Left cardiac atrium (tissue), 4 donors: ENCODE measurements at places on chromosomes 16 and 17. TPM values are rescaled to one million over a fixed set of nuclear protein-coding genes. Genes with fewer than 3 reads are reported as not detected.

- DNase-seq: peak; percentile 76
Measured at GRCh38 chr17:67759355-67760171, 41.8 kb downstream of the NOL11 start.

DNA sequence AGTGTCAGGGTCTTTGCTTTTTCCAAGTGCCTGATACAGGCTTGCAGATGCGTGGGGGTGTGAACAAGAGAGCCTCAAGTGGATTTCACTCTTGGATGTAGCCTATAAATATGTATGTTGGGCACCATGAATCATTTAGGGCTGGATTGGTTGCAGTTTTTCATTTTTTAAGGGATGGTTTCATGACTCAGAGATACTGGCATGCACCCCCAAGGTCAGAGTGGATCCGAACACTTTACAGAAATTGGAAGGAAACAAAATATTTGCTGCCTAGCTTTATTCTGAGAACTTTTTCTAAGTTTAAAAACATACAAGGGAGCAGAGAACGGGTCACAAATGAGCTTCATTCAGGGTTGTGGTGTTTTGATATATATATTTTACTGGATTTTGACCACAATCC lies 436.8 kb upstream of the ERCC4 start:
- DNase-seq: no peak

DNA sequence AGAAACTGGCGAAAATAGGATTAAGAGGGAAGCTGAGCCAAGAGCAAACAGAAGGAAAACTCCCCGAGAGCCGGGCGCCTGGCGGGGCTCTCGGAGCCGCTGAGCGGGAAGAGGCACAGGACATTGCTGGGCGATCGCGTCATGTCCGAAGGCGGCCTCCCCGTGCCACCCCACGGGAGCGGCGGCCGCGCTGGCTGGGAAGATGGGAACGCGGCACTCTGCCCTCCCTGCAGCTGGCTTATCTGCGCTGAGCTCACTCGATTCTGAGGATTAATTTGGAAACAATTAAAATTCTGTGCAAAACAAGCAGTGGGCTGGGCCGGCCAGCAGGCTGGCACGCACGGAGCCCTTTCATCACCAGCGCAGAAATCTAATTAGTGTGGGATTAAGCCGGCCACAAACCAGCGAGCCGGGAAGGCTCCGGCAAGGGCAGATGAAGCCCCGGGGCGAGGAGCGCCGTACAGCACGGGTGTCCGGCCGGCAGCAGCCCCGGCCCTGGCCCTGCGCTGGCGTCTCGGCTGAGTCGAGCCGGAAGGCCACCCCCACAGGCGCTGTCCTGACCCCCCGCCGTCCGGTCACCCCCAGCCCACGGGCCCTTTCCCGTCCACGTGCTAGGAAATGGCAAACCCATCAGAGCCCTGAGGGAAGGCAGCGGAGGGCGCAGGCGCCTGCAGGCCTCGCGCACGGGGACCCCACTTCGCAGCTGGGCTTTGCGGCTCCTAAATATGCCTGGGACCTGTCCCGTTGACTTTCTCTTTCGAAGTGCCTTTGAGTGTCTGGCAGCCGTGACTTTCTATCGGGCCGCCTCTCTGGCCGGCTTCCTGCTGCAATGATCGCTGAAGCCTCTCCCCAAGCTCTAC lies 37.9 kb downstream of the SOX8 start:
- peak; percentile 70 for DNase-seq

GRCh38 chr17:44940317-44940716 lies 7.3 kb downstream of the KIF18B start:
- DNase-seq: no peak

- DNase-seq: peak; percentile 88
Measured at GRCh38 chr17:76182016-76182764, 41.1 kb upstream of the FOXJ1 start.

- no peak for DNase-seq
Measured at GRCh38 chr17:1966274-1967086, 58.7 kb downstream of the RTN4RL1 start.

- no peak for DNase-seq
Measured at GRCh38 chr17:81160747-81161453, 4.4 kb upstream of the PVALEF start.

DNA sequence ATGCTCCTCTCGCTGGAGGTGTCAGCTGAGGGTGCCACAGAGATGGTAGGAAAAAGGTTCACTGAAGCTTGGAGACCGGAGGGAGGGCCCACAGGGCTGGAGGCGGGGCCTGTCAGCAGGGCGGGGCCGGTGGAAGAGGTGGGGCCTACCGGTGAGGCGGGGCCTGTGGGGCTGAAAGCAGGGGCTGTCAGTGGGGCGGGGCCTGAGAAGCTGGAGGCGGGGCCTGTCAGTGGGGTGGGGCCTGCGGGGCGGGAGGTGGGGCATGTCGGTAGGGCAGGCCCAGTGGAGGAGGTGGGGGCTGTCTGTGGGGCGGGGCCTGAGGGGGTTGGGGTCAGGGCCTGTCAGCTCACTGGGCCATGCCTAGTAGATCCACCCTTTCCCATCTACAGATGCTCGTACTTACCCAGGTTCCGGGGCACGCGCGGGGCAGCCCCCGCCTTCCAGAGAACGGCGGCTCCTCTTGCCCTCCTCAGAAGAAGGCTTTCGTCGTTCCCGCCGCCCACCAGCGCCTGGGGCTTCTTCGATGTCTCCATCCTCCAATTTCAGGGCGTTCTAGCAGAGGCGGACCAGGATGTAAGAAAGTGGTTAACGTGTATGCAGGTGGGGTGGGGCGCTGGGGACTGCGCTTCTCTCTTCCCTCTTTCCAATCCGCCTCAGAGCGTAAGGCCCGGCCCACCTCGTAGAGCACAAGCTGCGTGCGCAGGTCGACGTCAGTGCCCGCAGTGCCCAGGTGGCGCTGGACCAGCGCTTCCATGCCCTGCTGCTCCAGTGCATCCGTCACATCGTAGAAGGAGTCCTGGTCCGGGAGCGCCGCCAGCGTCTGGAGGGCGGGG lies 9.8 kb downstream of the TMEM208 start:
- peak; percentile 48 for DNase-seq

GRCh38 chr17:3730881-3731429 lies 7.3 kb downstream of the HASPIN start:
- no peak for DNase-seq

- DNase-seq: no peak
Measured at GRCh38 chr17:1529863-1530262, 13.5 kb upstream of the INPP5K start.

DNA sequence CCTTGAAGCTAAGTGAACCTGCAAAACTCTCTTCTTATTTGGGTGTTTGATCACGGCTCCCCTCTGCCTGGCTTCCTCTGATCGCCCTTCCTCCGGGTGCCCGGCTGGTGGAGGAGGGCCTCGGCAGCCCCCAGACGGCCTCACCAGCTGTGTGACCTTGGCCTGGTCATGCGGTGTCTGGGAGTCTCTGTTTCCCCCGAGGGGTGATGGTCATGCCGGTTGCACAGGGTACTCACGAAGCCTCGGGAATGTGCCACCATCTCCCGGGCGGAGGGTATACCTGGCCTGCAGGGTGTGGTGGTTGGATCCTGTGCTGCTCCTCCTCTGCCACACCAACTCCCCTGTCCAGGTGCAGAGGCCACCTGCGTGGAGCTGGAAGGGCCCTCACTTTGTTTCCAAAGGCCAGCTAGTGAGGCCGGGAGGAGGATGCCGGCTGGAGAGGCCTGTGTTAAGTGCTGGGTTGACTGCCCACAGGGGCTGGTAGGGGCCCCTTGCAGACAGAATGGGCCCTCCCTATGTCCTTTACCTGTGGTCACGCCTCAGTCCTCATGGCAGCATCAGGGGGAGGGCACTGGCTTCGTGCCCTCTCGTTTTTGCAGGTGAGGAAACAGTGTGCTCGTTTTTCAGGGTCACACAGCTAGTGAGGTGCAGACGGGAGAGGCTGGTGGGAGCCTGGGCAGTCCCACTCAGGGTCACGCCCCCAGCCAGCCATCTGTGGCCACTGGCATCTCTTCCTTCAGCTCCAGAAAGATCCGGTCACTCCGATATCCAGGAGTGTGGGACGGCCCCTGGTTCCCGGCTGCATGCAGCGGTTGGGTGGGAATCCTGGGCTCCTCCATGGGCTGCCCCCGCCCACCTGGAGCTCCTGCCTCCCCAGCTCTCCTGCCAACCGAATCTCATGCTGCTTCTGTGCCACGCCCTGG lies 148.5 kb upstream of the GSE1 start:
- DNase-seq: no peak

GRCh38 chr16:22879466-22879865 lies 65.5 kb downstream of the HS3ST2 start:
- DNase-seq: no peak

DNA sequence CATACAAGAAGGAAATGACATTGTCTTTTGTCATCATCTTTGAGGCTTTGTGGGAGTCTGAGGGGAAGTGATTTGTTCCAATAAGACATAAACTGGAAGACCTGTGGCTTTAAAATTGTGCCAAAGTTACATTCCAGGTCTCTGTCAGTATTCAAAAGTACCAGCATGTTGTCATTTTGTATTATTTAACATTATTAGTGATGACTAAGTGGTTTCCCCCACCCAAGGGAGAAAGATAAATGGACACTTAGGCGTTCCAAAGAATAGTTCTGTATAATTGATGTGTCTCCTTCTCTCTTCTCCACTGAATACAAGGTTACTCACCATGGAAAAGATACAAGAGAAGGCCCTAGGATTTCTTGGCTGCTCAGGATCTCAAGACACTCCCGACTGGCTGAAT lies 3.8 kb downstream of the CFAP97D1 start:
- DNase-seq: no peak

DNA sequence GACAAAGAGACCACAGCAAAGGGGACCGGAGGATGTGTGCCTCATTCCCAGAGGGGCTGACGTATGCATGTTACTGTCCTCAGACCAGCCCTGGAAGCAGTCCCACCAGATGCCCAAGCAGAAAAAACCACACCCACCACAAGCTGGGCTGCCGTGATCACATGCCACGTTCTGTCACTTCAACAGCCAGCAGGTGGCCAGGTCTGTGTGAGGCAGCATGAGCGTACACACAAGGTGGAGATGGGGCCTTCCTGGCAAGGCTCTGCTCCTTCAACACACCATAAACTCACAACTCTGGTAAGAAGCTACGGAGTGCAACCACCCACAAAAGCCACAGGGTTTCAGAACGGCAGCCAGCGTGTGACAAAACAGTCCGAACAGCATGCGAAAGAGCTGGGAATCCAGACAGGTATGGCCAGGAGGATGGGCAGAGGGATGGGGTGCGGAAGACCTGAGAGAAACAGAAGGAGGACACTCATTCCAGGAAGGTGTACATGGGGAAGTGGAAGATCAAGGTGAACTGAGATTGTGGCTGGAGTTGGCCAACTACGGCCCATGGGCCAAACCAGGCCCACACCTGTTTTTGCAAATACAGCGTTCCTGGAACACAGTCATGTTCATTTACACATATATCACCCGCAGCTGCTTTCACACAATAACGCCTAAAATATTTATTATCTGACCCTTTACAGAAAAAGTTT lies 27.9 kb downstream of the MBTPS1 start:
- peak; percentile 73 for DNase-seq

DNA sequence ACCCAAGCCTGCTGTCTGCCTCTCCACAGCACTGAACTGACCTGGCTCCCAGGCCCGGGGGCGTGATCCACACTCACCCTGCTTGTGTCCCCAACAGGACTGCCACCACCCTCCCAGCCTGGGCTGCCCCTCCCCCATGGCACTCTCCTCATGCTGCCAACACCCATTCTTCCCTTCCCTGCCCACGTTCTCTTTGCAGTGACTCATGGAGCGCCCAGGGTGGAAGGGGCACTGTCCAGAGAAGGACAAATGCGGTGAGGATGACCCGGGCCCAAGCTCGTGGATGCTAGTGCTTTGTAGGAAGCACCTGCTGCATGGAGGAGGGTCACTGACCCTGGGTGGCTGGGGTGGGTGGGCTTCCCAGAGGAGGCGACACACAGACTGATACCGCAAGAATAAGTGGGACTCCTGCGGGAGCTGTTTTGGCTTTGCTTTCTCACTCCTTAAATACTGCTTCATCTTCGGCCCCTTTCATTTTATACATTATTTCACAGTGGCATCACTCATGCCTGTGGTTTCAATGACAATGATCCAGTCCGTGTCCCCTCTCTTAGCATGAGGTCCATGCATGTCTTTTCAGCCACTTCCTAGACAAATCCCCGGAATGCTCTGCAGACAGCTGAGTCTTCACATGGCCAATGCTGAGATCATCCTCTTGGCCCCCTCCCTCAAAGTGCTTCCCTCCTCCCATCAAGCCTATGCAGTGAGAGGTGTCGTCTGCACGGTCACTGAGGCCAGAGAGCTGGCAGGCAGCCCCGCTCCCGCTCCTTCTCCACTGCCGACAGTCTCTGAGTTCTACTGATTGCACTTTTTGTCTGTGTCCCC lies 17.6 kb downstream of the CDK5R1 start:
- no peak for DNase-seq

DNA sequence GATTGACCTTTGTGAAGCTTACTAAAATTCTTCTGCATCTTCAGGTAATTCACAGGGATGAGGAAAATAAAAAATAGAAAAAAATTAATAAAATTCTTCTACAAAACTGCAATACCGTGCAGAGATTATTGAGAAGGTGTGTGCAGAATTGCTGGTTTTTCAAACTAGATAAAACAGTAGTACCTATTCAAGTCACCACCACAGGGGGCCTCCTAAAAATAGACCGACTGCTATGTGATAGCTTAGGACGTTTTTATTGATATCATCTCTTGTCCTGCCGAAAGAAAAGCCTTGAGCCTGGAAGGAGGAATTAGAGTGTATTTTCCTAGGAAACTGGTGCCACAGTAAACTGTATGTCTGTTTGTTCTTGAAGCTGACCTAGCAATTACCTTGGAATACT lies 325.9 kb downstream of the ZFHX3 start:
- no peak for DNase-seq

- no peak for DNase-seq
Measured at GRCh38 chr16:82093666-82094300, 58.7 kb downstream of the HSD17B2 start.

DNA sequence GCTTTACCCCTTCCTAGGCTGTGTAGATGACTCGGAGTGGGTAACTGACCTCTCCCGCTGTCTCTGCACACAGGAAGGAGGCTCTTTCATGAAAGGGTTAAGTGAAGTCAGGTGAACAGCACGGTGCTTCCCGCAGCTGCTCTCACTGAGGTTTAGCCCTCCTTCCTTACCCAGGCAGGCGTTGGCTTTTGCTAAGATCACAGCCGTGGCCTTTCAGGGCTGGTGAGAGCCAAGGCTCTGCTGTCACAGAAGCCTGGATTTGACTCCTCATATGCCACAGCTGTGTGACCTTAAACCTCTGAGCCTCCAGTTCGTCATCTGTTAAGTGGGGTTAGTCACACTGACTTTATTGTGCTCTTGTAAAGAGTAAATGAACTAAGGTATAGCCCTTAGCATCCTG lies 90.9 kb upstream of the PLCG2 start:
- no peak for DNase-seq

GRCh38 chr17:83046448-83047181 lies 32.8 kb upstream of the METRNL start:
- no peak for DNase-seq

- peak; percentile 78 for DNase-seq
Measured at GRCh38 chr17:60600490-60601446, 775 bp downstream of the PPM1D start.

Gene ZSCAN10
- not detected for total RNA-seq

Gene P2RX5
- 13.5 TPM for total RNA-seq

Gene SGSH
- total RNA-seq: 18.0 TPM

Gene ACSM2A
- total RNA-seq: not detected

Gene CD300LB
- total RNA-seq: 0.32 TPM

Gene PSMC3IP
- 2.2 TPM for total RNA-seq
